ENCODE measurements at places on chromosomes 1 and 21. TPM values are rescaled to one million over a fixed set of nuclear protein-coding genes. Genes with fewer than 3 reads are reported as not detected.

The HSD11B1 gene
- total RNA-seq = 4.3 TPM

The SH2D1B gene
- total RNA-seq = 0.71 TPM

The VTCN1 gene
- total RNA-seq = not detected

The FLG2 gene
- total RNA-seq = not detected

The CFHR1 gene
- not detected for total RNA-seq

The LCE3D gene
- not detected for total RNA-seq

- peak; percentile 75 for DNase-seq
Observed at GRCh38 chr1:58768971-58769808, 14.7 kb downstream of the JUN start.

DNA sequence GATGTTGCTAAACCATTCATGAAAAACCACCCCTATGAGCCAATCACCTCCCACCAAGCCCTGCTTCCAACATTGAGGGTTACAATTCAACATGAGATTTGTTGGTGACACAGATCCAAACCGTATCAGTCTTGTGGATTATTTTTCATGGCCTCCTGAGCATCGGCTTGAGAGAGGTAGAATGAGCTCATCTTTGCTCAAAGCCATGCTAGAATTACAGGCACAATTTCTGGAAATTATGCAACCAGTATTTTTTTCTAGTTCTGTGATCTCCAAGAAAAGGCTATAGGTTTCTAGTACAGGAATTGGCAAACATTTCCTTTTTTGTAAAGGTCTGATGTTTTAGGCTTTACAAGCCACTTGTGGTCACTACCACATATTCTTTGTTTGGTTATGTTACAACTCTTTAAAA, 219.4 kb downstream of the DUSP10 start:
- peak; percentile 24 for DNase-seq

GRCh38 chr1:49104575-49104974, 327.9 kb upstream of the BEND5 start:
- no peak for DNase-seq

- no peak for DNase-seq
Observed at GRCh38 chr1:101964708-101965107, 32.0 kb downstream of the OLFM3 start.

DNA sequence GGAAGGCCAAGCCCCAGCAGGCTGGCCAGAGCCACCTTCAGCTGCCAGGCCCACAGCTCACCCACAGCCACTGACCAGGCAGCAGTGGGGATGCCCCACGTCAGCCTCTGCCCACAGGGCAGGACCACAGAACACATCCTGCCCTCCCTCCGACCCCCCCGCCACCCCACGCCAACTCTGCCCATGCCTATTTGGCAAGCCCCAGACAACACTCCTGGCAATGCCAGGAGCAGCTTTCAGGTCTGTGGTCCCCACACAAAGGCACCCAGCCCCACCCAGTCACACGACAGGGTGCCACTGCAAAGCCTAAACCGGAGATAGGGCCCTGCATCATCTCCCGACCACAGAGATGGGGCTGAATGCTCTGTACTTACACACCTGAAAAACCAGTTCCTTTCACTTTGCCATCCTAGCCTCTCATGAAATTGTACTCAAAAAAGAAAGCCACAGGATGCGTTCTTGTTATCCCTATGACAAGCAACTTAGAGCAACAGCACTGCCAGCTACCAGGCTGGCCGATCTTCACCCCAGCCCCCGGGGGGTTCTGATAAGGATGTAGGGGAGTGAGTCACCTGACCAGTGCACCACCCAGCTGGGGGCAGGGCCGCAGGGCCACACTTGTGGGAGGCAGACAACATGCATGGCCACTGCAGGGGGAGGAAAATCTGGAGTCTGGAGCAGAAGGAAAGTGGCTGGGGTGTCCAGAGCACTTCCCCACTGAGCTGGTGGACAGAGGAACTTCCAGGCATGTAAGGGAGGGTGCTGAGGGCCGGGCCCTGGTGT, 36.2 kb downstream of the UBE2G2 start:
- DNase-seq = peak; percentile 83

DNA sequence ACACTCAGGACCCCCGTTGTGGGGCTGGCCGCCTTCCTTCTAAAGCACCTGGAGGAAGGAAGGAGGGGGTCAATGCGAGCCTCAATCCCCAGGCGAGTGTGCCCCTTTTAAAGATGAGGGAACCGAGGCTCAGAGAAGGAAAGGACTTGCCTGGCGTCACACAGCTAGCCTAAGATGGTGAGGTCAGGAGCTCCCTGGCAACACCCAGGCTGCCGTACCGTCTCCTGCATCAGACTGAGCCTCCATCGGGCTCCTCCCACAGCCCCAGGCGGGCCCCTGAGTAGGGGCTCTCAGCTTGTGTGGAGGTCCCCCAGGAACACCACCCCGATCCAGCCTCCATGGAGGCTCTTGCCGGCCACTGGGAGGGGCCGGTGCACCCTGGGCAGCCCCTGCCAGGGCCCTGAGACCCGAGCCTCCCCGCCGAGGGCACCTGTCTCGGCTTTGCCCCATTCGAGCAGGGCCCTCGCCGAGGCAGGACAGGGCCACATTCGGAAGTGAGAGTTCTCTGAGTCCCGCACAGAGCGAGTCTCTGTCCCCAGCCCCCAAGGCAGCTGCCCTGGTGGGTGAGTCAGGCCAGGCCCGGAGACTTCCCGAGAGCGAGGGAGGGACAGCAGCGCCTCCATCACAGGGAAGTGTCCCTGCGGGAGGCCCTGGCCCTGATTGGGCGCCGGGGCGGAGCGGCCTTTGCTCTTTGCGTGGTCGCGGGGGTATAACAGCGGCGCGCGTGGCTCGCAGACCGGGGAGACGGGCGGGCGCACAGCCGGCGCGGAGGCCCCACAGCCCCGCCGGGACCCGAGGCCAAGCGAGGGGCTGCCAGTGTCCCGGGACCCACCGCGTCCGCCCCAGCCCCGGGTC, at the start of gene AIRE:
Gene AIRE, plus strand, starts transcription at position 739 of the 855 bp plus-strand sequence. CDS start 131 bp downstream, outside the sequence.
- DNase-seq = peak; percentile 62

DNA sequence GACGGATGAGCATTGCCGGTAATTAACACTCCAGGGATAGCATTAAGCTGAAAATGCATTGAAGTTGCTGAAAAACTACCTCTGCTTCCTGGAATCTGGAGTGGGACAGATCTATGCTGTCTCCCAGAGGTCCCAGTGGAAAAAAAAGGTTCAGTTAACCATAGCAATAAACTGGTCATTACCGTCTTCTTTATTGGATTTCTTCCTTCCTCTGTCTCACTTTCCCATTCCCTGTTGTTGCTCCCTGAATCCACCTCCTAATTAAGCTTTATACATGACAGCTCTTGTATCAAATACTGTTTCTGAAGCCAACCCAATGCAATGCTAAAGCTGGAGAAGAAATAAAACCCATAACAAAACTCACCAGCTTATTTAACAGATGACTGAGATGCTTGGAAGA, 1805.9 kb downstream of the NCAM2 start:
- no peak for DNase-seq

DNA sequence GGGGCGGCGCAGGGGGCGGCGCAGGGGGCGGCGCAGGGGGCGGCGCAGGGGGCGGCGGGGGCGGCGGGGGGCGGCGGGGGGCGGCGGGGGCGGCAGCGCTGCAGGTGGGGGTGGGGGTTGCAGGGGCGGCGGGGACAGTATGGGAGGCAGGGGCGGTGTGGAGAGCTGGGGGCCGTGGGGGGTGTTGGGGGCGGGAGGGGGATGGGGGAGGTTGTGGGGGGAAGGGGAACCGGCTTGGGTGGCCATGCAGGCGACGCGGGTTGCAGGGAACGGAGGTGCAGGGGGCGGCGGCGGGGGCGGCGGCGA, 13.0 kb upstream of the SLC19A1 start:
- DNase-seq = no peak

- peak; percentile 48 for DNase-seq
Observed at GRCh38 chr1:94731891-94732290, 88.3 kb upstream of the SLC44A3 start.

GRCh38 chr1:67126111-67126746, 8.5 kb downstream of the C1orf141 start:
- DNase-seq = peak; percentile 18

GRCh38 chr1:228664399-228664914, 70.8 kb upstream of the RHOU start:
- peak; percentile 63 for DNase-seq

DNA sequence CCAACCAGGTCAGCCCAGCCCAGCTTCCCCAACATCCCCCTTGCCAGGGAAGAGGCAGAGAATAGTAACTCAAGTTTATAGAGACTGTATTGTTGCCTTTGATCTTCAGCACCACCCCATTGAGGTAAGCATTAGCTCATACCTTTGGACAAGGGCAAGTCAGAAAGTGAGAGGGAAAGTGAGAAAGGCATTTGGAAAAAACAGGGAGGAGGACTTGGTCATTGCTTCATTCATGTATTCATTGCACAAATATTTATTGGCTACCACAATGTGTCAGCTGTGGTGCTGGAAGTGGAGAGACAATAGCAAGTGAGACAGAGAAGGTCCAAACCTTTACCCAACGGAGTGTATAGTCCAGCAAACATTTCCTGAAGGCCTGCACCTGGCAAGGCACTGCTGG, 561.2 kb downstream of the KIF26B start:
- peak; percentile 96 for DNase-seq

DNA sequence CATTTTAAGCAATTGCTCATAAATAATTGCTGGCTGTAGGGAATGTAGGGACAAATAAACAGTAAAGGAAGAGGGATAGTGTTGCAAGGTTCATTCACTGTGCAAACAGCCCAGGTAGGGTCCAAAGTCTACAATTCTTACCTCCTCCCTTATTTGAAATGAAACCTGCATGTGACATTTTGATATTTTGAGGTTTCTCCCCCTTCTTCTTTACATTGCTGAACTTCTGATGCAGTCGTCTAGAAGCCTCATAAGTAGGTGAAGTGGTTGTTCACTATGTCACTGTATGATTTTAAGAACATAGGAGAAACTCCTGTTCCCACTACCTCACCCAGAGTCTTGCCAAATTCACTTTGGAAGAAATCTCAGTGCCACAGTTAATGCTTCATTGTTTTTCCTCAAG, 16.1 kb downstream of the F5 start:
- no peak for DNase-seq

All from M059J (cell line).